ENCODE measurements at places on chromosomes 1 and 21. TPM values are rescaled to one million over a fixed set of nuclear protein-coding genes. Genes with fewer than 3 reads are reported as not detected.
A peak's percentile ranks its signal among the peaks of the same experiment; 100 is the strongest.

- no peak overlapping the region for H3K4me3 ChIP-seq
- no peak for DNase-seq
- H3K4me1 ChIP-seq: no peaks in the 10 kb centered on the region
Observed at GRCh38 chr1:93433407-93433961, 14.4 kb upstream of the FNBP1L start.

Gene AZIN2
- polyA plus RNA-seq: 1.5 TPM

Gene EFNA1
- polyA plus RNA-seq: 8.0 TPM

- DNase-seq: peak; percentile 91
- H3K27me3 ChIP-seq: no peaks in the 10 kb centered on the region
- peak overlapping the region; percentile 100 for H3K4me3 ChIP-seq
- H3K27ac ChIP-seq: peak overlapping the region; percentile 99
Observed at GRCh38 chr1:6601049-6601922, 1.4 kb downstream of the KLHL21 start.

DNA sequence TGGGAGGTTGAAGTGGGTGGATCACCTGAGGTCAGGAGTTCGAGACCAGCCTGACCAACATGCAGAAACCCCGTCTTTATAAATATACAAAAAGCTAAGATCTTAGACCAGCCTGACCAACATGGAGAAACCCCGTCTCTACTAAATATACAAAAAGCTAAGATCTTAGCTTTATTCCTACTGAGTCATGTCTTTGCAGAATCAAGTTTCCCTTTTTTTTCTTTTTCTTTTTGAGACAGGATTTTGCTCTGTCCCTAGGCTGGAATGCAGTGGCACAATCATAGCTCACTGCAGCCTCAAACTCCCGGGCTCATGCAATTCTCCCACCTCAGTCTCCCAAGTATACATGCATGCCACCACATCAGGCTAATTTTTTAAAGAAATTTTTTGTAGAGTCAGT, 21.4 kb downstream of the KDM5B start:
- no peaks in the 10 kb centered on the region for H3K27me3 ChIP-seq
- no peak overlapping the region for H3K4me3 ChIP-seq
- no peak for DNase-seq
- H3K36me3 ChIP-seq: no peaks in the 10 kb centered on the region
- no peak overlapping the region for H3K27ac ChIP-seq

DNA sequence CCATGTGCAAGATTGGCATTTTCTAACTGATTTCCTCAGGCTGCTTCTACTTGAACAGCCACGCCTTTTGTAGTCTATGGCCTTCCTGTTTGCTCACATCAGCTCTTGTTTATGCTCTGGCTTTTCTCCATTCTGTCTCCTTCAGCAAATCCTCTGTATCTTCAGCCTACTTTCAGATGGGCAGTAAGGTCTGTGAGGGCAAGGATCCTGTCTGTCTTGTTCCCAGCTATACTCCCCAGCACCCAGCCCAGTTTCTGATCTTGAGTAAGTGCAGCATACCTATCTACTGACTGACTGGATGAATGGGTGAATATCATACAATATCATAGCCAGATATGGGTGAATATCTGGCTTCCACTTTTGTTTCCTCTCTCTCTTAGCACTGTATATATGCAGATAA, 438.1 kb downstream of the LMO4 start:
- H3K36me3 ChIP-seq: no peaks in the 10 kb centered on the region
- no peak for DNase-seq
- H3K4me3 ChIP-seq: no peak overlapping the region
- H3K27ac ChIP-seq: no peak overlapping the region
- H3K27me3 ChIP-seq: no peaks in the 10 kb centered on the region

DNA sequence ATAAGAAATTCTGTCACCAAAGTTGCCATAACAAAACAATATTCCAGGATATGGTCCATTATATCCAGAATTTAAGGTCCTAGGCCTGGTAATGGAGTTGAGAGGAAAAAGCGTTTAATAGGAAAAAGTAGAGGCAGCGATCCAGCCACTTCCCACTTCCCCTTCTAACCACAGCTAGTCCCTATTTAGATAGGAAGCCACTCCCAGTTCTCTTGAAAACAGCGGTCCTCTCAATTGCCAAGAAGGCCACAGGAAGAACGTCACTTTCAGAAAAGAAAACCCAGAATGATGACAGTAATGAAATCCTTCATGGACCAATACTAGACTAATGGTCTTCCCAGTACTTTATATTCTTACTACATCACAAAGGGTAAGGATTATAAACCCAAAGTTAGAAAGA, 38.6 kb downstream of the ABL2 start:
- peaks cover 42% of the 10 kb centered on the region for H3K4me1 ChIP-seq
- DNase-seq: no peak
- H3K4me3 ChIP-seq: no peak overlapping the region
- H3K27me3 ChIP-seq: no peaks in the 10 kb centered on the region
- H3K27ac ChIP-seq: peak overlapping the region; percentile 42

DNA sequence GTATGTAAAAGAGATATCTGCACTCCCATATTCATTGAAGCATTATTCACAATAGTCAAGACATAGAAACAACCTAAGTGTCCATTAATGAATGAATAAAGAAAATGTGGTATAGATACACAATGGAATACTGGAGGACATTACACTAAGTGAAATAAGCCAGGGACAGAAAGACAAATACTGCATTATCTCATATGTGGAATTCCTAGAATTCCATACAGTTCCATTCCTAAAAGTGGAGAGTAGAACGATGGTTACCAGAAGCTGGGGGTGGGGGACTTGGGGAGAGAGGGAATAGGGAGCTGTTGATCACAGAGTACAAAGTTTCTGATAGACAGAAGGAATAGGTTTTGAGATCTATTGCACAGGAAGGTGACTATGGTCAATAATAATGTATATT, 7.4 kb downstream of the TMED5 start:
- peaks cover 76% of the 10 kb centered on the region for H3K4me1 ChIP-seq
- no peaks in the 10 kb centered on the region for H3K36me3 ChIP-seq
- no peak overlapping the region for H3K27ac ChIP-seq
- no peaks in the 10 kb centered on the region for H3K27me3 ChIP-seq
- no peak overlapping the region for H3K4me3 ChIP-seq
- DNase-seq: no peak

Gene DEPDC1
- 1.4 TPM for polyA plus RNA-seq

Gene RABGAP1L
- polyA plus RNA-seq: 30.3 TPM

Gene TRIM45
- 4.4 TPM for polyA plus RNA-seq

- H3K27ac ChIP-seq: no peak overlapping the region
- no peaks in the 10 kb centered on the region for H3K4me1 ChIP-seq
- no peak overlapping the region for H3K4me3 ChIP-seq
- DNase-seq: no peak
Observed at GRCh38 chr1:17139637-17140036, 20.4 kb upstream of the PADI2 start.

GRCh38 chr1:151199873-151200581, 1.7 kb downstream of the PIP5K1A start:
- H3K4me3 ChIP-seq: peak overlapping the region; percentile 96
- H3K4me1 ChIP-seq: peaks cover 32% of the 10 kb centered on the region
- H3K27me3 ChIP-seq: no peaks in the 10 kb centered on the region
- H3K27ac ChIP-seq: peak overlapping the region; percentile 96
- H3K36me3 ChIP-seq: peaks cover 13% of the 10 kb centered on the region

GRCh38 chr1:91877574-91878208, 8.3 kb downstream of the TGFBR3 start:
- no peak for DNase-seq
- H3K27ac ChIP-seq: no peak overlapping the region
- H3K4me3 ChIP-seq: no peak overlapping the region
- H3K4me1 ChIP-seq: peaks cover 92% of the 10 kb centered on the region
- H3K27me3 ChIP-seq: no peaks in the 10 kb centered on the region

Gene S100A7A
- polyA plus RNA-seq: not detected

Data from spleen (tissue), 13 donors.